ENCODE measurements at places on chromosomes 4 and X.

GRCh38 chr4:33323393-33323792, 2603.2 kb downstream of the PCDH7 start:
- DNase-seq: no peak

DNA sequence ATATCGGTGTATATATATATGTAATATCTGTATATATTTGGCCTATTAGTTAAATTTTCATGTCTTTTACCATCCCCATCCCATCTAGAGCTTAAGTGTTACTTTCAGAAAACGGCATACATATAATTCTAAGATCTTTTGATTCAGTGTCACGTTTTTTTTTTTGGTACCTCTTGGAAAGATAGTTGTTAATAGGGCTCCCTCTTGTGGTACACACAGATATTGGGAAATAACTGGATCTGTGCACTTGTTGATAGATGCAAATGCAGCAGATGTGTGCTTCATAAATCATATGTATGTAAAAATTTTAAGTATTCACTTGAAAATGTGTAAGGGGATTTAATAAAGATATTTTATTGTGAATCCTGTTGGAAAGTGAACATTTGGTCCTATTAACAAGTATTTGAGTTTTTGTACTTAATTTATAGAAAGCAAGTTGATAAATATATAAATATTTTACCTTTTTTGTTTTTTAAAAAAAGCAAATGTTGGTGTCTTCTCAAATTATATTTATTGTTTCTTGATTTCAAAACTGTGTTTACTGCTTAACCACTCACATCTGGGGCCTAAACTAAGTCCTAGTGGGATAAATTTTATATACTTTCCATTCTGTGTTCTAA, 74.7 kb downstream of the PAQR3 start:
- peak; percentile 92 for DNase-seq

GRCh38 chrX:53616946-53617345, 69.6 kb downstream of the HUWE1 start:
- DNase-seq: no peak

- no peak for DNase-seq
Observed at GRCh38 chrX:128884430-128884829, 638.9 kb downstream of the SMARCA1 start.

DNA sequence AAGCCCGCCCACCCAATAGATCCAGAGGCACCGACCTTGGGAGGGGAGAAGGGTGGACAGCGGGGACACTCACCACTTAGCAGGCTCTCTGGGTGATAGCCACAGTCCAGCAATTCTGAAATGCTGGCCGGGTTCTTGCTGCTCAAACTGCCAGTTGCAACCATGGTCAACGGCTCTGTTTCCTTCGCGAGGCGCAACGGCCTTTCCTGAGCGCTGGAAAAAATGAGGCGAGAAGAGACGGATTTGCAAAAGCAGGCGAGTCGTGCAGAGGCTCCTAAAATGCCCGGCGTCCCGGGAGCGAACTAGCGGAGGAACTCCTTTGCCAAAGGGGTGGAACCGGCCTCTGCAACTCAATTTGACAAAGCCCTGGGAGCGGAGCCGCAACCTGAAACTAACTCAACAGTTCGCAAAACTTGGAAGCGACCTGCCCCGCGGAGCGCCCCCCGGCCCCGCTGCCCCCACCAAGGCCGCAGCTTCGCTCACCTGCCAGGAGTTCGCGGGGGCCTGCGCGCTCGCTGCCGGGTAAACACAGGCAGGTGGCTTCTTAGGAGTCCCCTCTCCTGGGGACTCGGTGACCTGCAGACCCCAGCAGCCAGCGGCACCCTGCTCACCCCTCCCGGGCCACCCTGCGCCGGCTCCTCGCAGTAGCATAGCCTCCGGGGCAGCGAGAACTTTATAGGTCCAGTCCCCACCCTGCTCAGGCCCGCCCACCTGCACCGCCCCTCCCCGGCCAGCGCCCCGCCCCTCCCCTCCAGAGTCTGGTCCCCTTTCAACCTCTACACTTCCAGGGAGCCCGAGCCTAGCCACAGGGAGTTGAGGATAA, at the start of gene DDIT4L:
DDIT4L (minus strand) TSS at position 649 of the 823 bp plus-strand sequence; CDS start at position 164, 485 bp downstream.
- peak; percentile 64 for DNase-seq

DNA sequence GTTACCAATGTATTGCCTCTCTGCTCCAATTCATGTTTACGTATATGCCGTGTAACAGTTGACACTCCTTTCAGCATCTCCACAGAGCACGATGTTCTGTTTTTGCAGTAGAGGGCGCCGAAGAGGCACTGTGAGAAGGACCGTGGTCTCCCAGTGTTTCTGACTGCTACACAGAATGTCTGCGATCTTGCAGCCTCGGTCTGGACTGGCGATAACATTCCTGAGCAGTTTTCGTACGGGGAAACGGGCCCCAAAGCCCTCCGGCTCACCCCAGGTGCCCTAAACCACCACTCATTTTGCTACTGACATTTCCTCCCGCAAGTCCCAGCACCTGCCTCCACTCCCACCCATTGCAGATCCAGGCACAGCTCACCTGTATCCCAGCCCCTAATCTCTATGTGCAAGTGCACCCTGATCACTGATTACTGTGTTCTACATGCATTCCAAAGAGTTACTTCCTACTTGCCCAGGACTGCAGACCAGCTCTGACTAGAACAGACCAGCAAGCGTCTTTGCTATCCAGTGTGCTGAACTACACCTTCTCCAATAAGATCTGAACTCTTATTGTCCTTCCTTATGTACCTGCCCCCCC, 12.4 kb upstream of the NFXL1 start:
- peak; percentile 69 for DNase-seq

GRCh38 chr4:186137196-186137794, 32.8 kb downstream of the FAM149A start:
- DNase-seq: peak; percentile 55

GRCh38 chrX:1453951-1454785, 1.5 kb upstream of the ASMTL start:
- DNase-seq: peak; percentile 72

DNA sequence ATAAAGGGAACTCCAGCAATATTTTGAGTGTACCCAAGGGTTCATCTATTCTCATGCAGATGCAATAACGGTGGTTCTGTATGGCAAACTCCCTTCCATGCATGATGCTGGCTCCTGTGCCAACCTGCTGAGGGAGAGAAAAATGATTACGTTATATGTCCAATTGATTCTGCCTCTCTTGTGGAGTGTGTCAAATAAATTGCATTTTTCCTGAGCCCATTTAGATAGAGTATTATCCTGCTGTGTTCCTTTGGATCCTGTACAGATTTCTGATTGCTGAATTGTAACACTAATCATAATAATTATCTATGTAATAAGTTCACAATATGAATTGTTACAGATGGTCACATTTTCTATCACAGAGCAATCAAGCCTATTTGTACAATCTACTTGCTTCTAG, 821.7 kb downstream of the C4orf33 start:
- DNase-seq: no peak

DNA sequence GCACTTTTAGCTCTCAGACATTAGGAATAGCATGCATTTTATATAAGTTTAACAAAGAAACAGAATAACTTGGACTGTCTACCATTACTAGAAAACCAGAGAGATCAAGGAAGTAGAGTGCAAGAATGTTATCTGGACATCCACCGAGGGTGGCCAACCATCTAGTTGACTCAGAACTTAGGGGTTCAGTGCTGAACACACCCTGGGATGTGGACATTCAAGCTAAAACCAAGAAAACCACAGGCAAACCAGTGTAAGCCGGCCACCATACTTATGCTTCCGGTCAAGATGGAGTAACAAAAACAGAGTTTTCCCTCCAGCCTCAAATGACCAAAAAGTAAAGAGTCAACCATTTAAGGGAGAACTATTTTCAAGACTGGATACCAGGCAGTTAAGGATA, 181.4 kb upstream of the MXRA5 start:
- DNase-seq: no peak

DNA sequence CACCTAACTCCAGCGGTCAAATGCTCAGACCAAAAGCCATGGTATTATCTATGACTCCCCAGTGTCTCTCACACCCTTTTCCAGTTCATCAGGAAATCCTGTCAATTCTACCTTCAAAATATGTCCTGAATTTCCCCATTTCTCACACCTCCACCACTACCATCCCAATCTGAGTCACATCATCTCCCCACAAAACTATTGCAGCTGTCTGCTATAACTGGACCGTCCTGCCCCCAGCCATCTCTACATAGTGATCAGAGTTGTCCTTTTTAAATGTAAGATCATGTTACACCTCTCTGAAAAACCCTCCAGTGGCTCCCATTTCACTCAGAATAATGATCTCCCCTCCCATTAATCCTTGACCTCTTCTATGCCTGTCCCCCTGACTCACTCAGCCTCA, 6.8 kb upstream of the ODAPH start:
- no peak for DNase-seq

GRCh38 chrX:72620550-72621145, 48.0 kb upstream of the HDAC8 start:
- peak; percentile 75 for DNase-seq

GRCh38 chr4:1328267-1329155, 18.5 kb upstream of the UVSSA start:
- no peak for DNase-seq

DNA sequence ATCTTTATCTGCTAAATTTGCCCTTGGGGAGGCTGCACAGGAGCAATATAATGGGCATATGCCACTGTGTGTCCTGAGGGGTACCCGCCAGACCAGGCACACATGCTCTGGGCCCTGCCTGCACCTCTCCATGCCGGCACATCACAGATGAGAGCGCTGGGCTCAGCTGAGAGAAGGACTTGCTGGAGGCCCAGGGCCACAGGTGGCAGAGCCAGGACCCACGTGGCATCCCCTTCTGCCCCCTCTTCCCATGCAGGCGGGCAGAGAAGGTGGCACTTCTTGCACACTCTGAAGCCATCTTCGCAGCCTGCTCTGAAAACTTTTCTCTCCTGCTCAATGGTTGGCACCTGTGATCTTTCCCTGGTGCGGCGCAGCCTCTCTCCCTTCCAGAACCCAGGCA, 20.1 kb downstream of the CPZ start:
- no peak for DNase-seq

GRCh38 chr4:3716631-3717235, 49.5 kb upstream of the ADRA2C start:
- no peak for DNase-seq

DNA sequence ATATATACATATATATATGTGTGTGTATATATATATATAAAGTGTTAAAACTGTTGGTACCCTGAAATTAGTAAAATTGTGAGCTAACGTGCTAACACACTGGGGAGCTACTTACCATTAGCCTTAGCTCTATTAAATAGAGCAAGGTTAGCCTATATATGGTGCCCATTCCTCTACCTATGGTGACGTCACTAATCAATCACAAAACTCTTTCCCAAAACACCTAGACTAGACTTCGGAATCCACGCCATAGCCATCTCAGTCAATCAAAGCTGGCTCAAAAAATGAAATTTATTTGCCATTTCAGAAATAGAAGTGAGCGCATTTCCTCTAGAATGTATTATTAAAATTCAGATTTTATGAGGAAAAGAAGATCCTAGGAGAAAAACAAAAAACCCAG, 229.0 kb upstream of the TENM3 start:
- no peak for DNase-seq

DNA sequence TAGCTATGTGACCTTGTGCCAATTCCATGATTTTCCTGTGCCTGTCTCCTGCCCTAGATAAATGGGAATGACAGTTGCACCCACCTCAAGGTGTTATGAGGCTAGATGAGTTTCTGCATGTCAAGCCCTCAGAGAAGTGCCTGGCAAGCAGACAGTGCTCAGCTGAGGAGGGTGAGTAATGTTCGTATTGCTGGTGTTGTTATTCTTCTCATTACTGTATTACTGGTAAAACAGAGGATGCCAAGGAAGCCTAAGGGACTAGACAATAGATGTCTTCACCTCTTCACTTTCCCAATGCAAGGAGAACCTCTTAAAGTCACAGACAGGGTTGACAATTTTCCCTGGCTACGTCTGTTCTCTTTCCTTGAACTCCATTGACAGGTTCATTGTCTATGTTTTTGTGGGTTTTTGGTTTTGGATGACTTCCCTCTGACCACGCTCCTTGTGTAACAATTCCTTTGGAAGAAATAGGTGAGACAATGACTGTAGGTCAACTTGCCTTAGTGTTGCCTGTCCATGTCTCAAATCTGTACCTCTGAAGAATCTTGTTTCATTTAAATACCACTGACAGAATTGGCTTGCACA, 19.2 kb downstream of the ETDC start:
- peak; percentile 42 for DNase-seq

DNA sequence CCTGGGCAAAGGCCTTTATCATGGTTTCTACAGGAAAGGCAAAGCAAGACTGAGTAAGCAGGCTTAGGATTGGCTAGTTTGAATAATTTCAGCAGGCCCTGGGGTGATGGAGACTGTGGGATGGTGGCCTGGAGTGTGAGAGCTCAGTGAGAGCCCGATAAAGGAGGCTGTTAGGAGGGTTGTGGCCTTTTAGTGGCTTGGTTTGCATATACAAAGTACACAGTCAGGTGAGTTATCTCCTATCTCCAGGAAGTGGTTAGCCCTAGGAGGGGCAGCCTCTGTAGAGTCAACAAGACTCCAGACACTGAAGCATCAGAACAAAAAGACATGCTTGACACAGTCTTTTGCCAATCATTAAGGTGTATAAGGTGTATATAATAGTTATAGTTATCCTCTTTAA, 157.2 kb downstream of the CFAP299 start:
- DNase-seq: no peak

DNA sequence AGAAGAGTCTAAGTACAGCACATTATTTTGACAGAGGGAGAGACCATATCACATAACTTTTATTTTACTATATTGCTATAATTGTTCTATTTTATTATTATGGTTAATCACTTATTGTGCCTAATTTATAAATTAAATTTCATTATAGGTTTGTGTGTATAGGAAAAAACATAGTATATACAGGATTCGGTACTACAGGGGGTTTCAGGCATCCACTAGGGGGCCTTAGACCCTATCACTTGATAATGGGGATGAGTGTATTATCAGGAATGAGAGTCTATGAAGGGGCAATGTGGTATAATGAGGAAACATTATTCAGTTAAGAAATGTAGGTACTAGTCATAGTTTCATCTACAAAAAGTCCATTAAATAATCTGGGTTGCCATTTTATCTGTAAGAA, 833.1 kb downstream of the C4orf33 start:
- no peak for DNase-seq

- no peak for DNase-seq
Observed at GRCh38 chr4:96228463-96228862, 388.6 kb downstream of the PDHA2 start.

DNA sequence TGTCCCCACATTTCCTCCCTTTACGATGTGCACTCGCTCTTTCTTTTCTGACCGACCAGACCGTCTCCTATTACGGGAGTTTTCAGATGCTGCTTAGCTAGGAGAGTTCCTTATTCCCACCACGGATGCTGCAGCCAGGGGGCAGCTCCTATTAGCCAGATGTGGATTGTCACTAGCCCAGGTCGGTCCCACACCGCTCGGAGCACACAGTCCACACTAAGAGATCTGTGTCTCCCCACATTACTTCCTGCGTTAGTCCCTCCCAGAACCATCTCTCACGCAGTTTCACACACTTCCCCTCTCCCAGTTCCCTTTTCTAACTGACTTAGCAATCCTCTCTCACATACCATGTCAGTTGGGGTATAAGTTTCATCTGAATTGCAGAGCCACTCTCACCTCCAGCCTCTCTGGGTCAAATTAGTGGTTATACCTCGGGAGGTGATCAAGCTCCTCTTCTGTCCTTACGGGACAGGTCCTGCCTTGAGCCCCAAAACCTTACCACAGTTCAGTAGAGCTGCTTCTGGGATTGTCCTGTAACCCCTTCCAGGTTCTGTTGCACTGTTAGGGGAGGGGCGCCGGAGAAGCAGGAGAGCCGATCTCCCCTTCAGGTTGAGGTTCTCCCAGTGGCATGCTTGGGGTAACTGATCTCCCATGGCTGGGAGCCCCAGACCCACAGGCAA, 28.2 kb downstream of the SULT1E1 start:
- DNase-seq: no peak

- no peak for DNase-seq
Observed at GRCh38 chr4:37821953-37822605, 4.4 kb upstream of the PGM2 start.

GRCh38 chr4:102764901-102765300, 4.1 kb upstream of the MANBA start:
- DNase-seq: peak; percentile 42

Measured in fibroblast of the aortic adventitia (primary cell).